Activated naive CD4-positive, alpha-beta T cell treated with anti-CD3 and anti-CD28 coated beads, Interleukin-2, amount 10 ng/mL, durations not matched to agents 5 hours and 36 hours (primary cell): ENCODE measurements at places on chromosomes 16 and 17. TPM values are rescaled to one million over a fixed set of nuclear protein-coding genes. Genes with fewer than 3 reads are reported as not detected.

The TEKT5 gene
- total RNA-seq = not detected

The C17orf107 gene
- 0.68 TPM for total RNA-seq

The CFAP20 gene
- 34.1 TPM for total RNA-seq

The MYO15A gene
- 0.55 TPM for total RNA-seq

The PABPN1L gene
- not detected for total RNA-seq

The TMEM100 gene
- not detected for total RNA-seq

The ALDH3A2 gene
- 22.0 TPM for total RNA-seq

The BANP gene
- total RNA-seq = 37.7 TPM

The CPD gene
- 20.2 TPM for total RNA-seq
